ENCODE measurements at places on chromosomes 1 and 21.

DNA sequence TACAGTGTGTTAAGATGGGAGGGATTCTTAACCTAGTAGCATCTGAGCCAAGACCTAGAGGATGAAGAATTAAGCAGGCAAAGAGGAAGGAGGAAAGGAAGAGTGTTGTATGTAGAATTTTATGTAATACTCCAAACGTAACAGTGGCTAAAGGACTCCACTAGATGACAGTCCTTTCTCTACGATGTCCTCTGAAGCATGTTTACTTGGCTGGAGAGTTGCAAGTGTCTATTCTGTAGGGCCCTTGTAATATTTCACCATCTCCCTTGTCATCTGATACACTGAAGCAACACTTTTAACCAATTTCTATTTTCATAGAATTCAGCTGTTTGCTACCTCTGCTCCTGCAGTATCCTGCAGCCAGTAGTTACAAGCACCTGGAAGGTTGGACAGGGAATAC is 2.2 kb upstream of the YBX1 start:
- no peak for DNase-seq

GRCh38 chr21:31317688-31318087 is 26.4 kb downstream of the TIAM1 start:
- DNase-seq: no peak

DNA sequence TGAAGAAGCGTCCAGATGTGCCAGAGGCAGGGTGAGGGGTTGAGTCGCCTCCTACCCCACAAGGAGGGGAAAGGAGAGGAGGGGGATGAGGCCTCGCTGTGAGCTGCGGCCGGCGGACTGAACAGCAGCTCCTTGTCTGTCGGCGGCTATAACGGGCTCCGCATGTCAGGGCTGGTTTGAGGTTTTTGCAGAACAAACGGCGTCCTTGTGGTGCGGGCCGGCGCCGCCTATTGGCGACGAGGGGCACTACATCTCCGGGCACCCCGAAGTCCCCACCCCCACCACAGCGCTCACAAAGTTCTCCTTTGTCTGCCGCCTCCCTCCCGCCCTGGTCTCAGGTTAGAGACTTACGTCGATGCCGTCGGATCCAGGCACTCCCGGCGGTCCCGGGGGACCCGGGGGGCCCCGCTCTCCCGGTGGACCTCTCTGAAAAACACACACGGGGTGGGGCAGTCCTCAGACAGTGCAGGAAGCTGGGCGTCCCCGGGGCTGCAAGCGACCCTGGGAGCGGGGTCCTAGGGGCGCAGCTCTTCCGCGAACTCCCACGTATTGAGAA is 1.8 kb downstream of the COL9A2 start:
- DNase-seq: peak; percentile 12

DNA sequence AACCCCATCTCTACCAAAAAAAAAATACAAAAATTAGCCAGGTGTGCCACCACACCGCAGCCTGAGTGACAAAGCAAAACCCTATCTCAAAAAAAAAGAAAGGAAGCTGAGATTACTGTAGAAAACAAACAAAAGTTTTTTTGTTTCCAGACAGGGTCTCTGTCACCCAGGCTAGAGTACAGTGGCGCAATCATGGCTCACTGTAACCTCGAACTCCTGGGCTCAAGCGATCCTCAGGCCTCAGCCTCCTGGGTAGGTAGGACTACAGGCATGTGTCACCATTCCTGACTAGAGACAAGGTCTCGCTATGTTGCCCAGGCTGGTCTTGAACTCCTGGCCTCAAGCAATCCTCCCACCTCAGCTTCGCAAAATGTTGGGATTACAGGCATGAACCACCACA is 2.8 kb upstream of the PYGO2 start:
- no peak for DNase-seq

- DNase-seq: no peak
Measured at GRCh38 chr21:41067709-41068108, 100.3 kb upstream of the BACE2 start.

GRCh38 chr1:54980528-54981241 is at the start of gene TMEM61:
TMEM61 (plus strand) TSS chr1:54980628; CDS start chr1:54981066, 438 bp downstream.
- no peak for DNase-seq

DNA sequence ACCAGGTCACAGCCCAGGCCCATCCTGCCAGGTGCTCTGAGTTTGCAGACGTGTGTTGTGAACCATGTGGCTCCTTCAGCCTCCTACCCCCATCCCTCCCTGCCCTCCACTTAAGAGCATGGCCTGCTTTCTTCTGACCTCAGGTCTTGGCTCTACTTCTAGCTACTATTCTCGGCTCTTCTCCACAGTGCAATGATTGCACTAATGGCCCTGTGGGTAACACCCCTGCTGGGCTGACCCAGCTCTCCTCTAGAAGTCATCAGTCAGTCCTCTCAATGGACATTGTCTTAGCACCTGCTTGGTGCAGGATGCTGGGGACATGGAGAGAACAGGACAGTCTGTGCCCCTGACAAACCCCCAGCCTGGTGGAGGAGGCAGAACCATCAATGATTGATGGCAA is 22.2 kb upstream of the IFFO2 start:
- DNase-seq: no peak

- DNase-seq: peak; percentile 20
Measured at GRCh38 chr1:112971006-112971405, 15.0 kb upstream of the SLC16A1 start.

GRCh38 chr1:207304710-207305488 is 16.6 kb upstream of the CD55 start:
- DNase-seq: no peak

DNA sequence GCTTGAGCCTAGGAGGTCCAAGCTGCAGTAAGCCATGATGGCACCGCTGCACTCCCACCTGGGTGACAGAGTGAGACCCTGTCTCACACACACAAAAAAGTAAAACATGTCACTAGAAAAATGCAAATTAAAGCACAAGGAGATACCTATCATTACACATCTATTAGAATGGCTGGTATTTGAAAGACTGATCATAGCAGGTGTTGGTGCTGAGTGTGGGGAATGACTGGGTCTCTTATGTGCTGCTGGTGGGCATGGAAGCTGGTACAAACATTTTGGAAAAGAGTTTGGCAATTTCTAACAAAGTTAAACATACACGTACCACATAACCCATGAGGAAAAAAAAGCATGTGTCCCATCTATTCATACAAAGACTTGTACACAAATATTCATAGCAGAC is 142.1 kb upstream of the ZBTB40 start:
- DNase-seq: no peak

DNA sequence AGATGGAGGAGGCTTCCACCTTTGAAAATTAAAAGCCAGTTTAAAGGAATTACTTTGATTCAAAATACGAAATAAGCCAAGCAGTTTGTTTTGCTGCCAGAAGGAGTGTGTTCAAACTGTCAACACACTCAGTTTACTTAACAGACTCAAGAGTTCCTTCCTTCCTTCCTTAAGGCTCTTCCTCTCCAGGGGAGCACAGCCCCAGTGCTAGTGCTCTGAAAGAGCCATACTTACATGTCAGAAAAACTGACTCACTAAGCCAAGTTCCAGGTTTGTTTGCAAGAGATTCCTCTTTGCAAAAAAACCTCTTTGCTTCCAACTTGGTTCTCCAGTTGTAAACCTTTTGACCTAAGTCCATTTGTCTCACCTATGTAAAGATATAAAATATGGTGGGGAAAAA is 14.3 kb downstream of the SETD4 start:
- DNase-seq: no peak

GRCh38 chr1:24969596-24970398 is 39.7 kb upstream of the RUNX3 start:
- no peak for DNase-seq

- DNase-seq: no peak
Measured at GRCh38 chr1:40879482-40880175, 17.5 kb upstream of the CITED4 start.

Measured in BJ (cell line).